ENCODE measurements at places on chromosomes 4 and X. TPM values are rescaled to one million over a fixed set of nuclear protein-coding genes. Genes with fewer than 3 reads are reported as not detected.

The TKTL2 gene
- not detected for total RNA-seq

The CCNB3 gene
- 0.29 TPM for total RNA-seq

The OPN1MW2 gene
- not detected for total RNA-seq

The FGFBP2 gene
- total RNA-seq = 0.36 TPM
